ENCODE measurements at places on chromosomes 1 and 21.

DNA sequence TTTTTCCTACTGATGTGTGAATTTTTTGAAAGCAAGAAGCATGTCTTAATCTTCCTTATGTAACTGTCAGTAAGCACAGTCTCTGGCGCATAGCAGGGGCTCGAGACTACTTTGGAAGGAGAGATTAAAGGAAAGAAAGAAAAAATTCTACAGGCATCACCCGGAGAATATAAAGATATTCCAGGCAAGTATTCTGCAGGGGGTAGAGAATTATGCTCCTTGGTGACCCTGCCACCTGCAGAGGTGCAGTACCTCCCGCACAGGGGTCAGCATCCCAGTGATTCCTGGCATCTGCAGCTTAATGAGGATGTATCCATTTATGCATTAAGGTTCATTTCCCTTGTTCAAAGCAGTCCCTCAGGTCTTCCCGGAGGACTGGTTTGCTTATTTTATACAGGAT lies 87.6 kb upstream of the WLS start:
- DNase-seq: no peak

DNA sequence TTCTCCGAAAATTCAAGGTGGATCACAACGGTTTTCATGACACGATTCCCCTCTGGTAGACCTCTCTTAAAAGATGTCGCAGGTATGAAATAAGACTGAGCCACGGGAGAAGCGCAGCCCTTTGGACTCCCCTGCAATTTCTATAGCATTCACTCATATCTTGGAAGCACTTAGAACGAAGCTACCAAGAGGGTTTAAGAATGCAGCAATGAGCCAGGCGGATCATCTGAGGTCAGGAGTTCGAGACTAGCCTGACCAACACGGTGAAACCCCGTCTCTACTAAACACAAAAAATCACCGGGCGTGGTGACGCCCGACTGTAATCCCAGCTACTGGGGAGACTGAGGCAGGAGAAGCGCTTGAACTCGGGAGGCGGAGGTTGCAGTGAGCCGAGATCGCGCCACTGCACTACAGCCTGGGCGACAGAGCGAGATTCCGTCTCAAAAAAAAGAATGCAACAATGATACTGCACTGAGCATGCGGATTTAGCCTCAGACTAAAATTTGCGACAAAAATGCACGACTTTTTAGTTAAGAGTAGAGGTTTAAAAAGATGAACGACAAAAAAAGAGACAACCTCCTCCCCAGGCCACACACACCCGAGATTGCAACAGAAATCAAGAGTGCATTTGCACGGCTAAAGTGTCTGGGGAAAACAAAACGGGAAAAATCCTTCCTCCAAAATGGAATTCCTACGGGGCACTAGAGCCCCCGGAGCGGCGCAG lies 743 bp downstream of the TOMM20 start:
- no peak for DNase-seq

DNA sequence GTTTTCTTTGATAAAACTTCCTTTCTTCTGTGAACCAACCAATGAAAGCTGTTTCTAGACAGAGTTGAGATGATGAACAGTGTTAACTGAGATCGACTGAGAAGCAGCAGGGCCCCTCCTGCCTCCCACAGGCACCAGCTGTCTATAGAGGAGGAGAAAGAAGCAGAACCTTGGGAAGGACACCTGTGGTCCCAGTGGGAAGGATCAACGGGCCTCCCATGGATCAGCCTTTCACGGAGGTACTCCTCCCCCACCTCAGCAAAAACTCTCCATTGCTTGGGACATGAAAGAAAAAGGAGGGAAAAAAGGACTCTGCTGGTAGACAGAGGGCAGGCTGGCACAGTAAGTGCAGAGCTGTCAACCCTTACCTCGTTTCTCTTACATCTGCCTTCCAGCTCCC lies 40.5 kb downstream of the PLPPR5 start:
- no peak for DNase-seq

DNA sequence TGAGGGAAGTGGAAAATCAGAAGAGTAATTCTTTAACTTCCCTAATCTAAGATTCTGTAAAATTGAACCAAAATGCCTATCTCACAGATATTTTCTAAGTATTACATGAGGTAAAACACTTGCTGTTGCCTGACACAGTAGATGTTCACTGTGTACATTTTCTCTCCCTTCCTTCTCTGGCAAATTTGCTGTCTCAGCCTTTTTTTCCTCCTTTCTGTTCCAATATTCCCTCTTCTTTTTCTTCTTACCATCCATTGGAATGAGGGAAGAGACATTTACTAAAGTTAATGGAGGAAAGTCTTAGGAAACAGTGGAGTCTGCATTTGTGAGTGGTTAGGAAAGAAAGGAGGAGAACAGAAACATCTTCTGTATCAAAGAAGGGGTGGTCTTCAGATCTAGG lies 239.9 kb downstream of the ZP4 start:
- DNase-seq: no peak

- DNase-seq: no peak
These were observed 41.5 kb downstream of the MAN1C1 start for GRCh38 chr1:25657883-25658760.

GRCh38 chr1:201307760-201308499 lies 24.6 kb downstream of the PKP1 start:
- DNase-seq: peak; percentile 63

DNA sequence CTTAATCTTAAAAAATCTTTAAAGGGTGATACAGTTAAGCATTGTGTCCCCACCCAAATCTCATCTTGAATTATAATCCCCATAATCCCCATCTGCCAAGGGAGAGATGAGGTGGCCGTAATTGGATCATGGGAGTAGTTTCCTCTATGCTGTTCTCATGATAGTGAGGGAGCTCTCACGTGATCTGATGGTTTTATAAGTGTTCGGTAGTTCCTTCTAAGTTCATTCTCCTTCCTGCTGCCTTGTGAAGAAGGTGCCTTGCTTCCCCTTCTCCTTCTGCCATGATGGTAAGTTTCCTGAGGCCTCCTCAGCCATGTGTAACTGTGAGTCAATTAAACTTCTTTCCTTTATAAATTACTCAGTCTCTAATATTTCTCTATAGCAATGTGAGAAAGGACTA lies 10.7 kb downstream of the DHRS3 start:
- DNase-seq: no peak

DNA sequence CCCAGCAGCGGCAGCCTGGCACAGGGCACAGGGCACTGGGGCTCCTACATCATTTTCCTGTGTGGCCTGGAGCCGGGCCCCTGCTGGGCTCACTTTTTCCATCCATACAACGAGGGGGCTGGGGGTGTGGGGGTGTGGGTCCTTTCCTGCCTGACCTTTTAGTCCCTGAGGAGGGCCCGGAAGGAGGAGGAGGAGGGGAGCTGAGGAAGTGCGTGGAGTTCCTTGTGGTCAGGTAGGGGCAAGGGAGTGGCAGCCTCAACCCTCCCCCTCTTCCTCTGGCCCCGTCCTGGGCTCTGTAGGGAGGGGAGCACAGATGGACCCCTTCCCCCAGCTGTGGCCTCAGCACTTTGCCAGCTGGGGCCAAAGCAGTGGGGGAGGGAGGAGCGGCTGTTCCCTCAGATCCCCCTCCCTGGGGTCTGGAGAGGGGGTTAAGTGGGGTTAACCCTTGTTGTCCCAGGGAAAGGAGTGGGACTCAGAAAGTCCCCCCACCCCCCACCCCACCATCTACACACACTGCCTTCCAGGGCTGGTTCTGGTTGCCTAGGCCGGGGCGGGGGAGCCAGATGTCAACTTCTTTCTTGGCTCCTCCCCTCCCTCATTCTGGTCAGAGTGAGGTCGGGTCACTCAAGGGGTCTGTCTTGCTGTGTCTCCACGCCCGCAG lies 5.7 kb downstream of the NTRK1 start:
- no peak for DNase-seq

- DNase-seq: no peak
These were observed 67.6 kb downstream of the TENT5C start for GRCh38 chr1:117673405-117673804.

DNA sequence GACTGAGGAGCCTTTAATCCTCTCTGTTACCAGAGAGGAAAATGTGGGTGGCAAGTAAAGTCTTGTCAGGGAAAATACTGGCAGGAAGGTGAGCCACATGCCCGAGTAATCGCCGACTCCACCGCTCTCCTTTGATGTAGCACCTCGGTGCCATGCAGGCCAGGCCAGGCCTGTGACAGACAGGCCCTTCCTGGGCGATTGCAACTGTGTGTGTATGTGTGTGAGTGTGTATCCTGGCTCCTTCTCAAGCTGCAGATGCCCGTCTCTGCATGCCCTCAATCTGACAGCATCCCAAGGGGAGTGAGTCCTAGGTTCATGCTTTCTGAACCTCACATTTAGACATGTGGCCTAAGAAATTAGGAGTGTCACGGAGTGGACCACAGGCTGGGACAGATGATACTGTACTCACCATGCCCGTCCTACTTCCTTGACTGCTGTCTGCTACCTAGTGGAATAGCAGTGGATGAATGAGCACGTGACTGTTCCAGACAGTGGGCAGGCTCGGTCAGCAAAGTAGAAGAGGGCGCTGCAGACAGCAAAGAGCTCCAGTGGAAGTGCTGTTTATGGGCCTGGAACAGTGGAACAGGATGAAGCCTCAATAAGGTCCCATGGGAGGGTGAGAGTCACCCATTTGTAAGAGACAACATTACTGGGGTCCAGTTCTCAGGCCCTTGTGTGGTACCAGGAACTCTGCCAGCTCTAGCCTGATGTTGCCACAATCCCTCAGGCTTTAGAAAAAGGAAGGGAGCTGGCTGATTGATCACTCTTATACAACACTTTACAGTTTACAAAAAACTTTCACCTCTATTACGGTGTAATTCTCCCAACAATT lies 25.3 kb downstream of the SERTAD4 start:
- no peak for DNase-seq

GRCh38 chr1:16727190-16728111 lies 12.9 kb upstream of the RNU1-4 start:
- DNase-seq: no peak

DNA sequence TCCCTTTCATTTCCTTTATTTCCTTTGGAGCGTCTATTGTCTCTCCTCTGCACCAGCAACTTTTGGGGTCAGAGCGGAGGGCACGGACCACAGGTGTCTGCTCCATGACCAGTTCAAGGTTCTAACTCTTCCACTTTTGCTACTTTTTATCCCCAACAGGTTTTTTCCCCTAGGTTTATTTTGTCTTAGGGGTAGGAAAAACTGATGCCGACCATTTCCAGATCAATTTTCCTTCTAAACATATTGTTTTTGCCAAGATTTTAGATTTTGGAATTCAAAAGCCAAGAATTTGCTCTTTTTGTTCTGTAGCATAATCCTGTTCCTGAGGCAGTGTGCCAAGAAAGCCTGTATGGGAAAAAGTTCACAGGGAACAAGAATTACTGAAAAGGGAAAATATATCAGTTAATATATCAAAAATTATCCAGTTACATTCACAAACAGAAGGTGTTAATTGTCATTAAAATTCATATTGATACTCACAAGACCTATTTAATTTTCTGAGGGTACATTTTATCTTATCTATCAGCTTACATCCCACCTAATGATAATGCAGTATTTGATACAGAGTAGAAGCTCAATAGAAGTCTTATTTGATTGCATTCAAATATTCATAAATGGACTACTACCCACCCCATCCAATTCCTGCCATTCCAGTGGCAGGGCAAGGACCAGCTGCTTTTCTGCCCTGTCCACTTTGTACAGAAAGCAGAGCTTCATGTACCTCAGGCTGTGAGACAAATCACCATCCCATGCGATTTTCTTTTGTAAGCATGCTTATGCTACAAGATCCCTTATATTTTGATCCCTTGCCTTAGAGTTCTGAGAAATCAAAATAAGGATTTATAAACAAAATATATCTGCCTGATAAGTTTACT lies 31.2 kb downstream of the TSEN15 start:
- DNase-seq: no peak

- peak; percentile 81 for DNase-seq
These were observed 21.5 kb downstream of the FOXD2 start for GRCh38 chr1:47459253-47459788.

- no peak for DNase-seq
These were observed 157.9 kb upstream of the NRIP1 start for GRCh38 chr21:15222707-15223106.

DNA sequence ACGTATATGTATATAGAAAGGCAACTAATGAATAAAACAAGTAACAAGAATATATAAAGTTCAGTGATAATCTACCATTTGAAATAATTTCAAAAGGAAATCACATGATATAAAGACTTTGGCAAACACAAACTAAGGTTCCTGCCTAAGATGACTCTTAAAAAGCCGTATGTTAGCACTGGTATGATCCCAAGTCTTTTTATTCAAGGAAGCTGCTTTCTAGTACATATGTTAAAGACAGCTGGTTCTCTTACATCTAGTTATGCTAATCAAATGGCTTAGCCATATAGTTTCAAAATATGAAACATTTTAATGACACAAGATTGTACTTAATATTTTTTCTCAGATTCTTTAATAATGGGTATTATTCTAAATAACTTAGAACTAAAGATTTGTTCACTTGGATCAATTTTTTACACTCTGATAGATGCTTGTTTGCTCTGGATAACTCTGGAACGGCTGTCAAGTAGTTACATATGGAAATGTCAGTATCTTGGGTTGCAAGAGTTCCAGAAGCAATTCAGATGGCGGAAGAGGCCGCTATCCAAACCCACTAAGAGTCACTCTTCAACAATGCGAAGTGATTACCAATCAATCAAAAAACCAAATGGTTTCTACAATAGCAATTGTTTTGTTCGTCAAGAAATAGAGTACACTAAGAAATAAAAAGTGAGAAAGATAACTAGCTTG lies 21.4 kb downstream of the STX6 start:
- DNase-seq: no peak

DNA sequence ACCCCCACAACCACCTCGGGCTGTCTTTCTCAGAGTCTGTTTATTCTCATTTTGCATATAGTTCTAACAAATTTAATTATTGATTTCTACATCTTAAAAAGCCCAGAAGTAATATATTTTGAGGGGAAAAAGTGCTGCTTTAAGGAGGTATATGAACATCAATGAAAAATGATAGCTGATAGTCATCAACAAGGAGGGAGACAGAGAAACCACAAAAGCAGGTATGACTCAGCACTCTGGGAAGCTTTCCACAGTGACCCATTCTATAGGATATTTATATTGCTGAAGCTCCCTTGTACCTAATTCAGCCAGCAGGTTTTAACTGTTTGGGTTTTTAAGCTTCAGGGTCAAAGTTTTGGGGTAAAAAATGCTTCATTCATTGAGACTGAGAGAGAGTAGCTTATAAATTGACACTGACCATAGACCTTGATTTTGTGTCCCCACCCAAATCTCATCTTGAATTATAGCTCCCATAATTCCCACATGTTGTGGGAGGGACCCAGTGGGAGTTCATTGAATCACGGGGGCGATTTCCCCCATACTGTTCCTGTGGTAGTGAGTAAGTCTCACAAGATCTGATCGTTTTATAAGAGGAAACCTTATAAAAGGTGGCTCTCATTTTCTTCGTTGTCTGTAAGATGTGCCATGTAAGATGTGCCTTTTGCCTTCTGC lies 27.4 kb downstream of the VANGL1 start:
- peak; percentile 26 for DNase-seq

Data from NCI-H1417 (cell line).